Cortex of kidney (tissue), 1 donor: ENCODE measurements at places on chromosomes 1 and 21.

DNA sequence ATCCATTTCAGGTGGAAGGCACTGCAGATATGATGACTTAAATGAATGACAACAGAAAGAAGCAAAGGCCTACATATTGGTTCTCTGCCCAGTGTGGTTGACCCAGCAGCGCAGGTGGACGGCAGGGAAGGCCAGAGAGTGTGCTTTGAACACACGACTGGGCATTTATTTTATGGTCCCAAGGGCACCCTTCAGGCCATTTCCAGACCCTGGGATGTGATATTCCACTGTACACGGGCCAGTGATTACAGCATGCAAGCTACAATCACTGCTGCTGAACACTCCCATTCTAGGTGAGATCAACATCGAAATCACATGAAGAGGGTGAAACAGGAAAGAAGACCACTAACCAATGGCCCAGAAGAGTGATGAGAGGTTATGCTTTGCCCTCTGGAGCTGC, 33.8 kb downstream of the PCNX2 start:
- DNase-seq, result no peak

- no peak for DNase-seq
Measured at GRCh38 chr1:185305419-185305818, 11.6 kb downstream of the IVNS1ABP start.

DNA sequence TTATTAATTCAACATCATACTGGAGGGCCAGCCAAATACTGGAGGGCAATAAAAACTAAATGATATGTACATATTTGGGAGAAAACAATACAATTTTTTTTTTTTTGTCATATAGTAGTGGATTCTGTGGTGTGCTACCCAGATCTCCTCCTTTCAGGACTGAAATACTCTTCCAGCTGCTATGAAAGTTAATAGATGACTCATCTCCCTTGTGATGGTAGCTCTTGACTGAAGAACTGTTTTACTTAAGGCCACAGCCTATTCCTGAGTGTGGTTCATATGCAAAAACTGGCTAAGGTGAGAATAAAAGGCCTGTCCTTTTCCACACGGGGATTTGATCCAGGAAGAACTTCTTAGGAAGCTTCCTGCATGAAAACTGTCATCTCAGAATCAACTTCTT, 307.9 kb downstream of the HLX start:
- DNase-seq, result no peak

DNA sequence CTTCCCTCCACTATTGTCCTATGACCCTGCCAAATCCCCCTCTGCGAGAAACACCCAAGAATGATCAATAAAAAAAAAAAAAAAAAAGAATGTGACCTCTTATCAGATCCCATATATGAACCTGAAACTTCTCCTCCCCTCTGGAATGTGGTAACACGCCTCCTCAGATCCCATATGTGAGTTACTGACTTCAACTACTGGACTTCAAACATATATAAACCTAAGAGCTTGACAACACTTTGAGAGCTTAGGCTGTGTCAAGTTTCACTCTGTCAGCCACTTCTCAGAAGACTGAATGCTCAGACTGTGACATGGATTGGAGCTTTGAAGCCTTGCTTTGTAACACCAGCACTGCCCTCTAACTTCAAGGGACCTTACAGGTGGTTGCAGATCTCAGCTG, 148.4 kb downstream of the COP1 start:
- DNase-seq, result no peak

DNA sequence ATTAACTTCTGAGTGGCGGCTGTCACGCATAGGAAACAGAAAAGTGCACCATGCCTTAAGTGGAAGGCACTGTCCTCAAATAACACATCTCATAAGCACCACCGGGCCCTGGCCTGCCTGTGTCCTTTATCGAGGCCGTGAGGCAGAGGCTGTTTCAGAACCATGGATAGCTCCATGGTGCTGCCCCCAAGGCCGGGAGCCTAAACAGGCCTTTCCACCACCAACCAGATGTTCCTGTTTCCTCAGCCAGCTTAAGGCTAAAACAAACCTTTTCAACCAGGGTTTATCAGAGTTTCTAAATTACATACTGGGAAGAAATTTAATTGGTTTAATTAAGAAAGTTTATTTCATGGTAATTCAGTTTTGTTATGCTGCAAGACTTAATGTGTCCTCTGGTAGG, 114.4 kb downstream of the DMRTA2 start:
- no peak for DNase-seq

- DNase-seq, result no peak
Measured at GRCh38 chr1:230058626-230059025, 8.4 kb upstream of the GALNT2 start.

GRCh38 chr1:49397086-49397485, 620.4 kb upstream of the BEND5 start:
- DNase-seq, result no peak

DNA sequence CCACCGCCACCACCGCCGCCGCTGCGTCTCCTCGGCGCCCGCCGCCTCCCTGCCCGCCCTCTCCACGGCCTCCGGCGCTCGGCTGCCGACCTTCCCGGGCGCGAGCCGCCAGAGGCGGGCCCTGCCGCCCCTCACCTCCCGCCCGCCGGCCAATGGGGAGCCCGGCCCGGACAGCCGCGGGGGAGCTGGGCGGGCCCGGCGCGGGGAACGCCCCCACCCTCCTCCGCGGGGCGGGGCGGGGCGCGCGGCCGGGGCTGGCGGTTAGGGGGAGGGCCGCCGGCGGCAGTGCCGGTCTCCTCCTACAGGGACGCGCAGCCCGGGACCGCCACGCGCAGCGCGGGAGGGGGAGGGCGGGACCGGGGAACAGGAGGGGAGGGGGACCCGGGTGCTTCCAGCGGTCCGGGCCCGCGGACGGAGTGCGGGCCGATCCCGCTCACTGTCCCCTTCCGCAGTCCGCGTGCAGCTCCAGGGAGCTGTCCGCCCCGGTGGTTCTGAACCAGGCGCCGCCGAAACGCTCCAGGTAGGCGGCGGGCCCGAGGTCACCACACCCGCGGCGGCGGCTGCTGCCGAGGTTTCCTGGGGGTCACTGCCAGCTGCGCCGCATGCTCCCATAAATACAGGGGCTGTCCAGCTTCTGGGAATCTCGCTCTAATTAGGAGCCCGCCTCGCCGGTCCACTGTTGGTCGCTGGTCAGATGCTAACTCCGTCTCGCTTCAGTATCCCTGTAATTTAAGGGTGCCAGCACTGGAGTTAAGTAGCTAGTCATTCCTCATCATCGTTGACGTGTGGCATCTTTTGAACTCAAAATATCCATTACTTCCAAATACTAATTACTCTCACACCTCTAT, at the start of gene PGBD5:
PGBD5 (minus strand) TSS at position 87 of the 848 bp plus-strand sequence. CDS start 404 bp downstream, outside the sequence.
- DNase-seq, result no peak

DNA sequence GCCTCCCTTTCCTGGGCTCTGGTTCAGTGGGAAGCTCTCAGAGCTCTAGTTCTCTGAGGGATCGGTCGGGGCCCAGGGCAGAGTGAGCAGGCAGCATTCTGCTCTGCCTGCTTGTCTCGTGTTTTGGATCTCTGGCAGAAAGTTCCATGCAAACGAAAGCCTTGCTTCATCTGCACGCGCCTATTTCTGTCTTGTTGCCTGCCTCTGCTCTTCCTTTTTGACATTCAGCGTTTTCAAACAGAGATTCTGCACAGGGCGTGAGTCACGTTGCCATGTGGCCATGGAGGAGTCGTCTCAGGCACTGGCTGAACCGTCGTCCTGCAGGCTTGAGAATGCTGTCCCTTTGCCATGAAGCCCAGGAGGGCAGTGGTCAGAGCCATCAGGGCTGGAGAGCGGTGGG, 20.3 kb downstream of the AJAP1 start:
- DNase-seq, result no peak

GRCh38 chr1:217498209-217498608, 132.7 kb downstream of the GPATCH2 start:
- no peak for DNase-seq
